Natural killer cell treated with Interleukin-12 subunit alpha and Interleukin-12 subunit beta and Interleukin-15 and Interleukin-18, amount 100 ng/mL, for 72 hours (primary cell): ENCODE measurements at places on chromosomes 2 and 18.

DNA sequence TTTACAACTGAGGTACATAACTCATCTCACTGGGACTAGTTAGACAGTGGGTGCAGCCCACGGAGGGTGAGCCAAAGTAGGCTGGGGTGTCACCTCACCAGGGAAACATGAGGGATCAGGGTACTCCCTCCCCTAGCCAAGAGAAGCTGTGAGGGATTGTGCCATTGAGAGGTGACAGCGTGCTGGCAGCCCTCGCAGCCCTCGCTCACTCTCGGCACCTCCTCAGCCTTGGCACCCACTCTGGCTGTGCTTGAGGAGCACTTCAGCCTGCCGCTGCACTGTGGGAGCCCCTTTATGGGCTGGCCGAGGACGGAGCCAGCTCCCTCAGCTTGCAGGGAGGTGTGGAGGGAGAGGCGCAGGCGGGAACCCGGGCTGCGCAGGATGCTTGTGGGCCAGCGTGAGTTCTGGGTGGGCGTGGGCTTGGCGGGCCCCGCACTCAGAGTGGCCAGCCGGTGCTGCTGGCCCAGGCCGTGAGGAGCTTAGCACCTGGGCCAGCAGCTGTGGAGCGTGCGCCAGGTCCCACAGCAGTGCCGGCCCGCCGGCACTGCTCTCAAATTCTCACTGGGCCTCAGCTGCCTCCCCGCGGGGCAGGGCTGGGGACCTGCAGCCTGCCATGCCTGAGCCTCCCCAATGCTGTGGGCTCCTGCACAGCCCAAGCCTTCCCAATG, 44.5 kb upstream of the FAM110C start:
- no peak for DNase-seq

DNA sequence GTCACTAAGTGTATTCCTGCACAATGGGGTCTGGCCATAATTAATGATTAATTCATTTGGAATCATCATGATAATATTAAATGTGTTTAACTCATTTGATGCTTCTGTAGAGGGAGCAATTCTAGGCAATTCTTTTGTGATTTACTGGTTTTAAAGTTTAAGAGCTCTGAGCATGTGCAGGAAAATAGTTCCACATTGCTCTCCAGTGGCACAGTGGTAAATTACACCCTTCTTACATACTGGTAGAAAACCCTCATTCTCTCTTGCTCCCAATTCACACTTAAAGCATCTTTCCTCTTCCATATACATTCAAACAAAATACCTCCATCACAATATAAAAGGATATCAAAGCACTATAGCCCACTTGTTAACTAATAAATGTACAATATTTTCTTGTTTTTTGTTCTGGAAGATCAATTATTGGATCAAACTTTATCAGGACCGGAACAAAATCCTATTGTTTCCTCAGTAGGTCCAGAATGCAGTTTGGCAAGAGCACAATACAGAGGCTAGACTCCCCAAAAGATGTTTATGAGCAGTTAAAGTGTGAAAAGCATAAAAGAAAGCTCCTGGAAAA, 844.3 kb downstream of the MBD2 start:
- DNase-seq = no peak

- no peak for DNase-seq
Observed at GRCh38 chr2:230697676-230698075, 15.0 kb upstream of the CAB39 start.

GRCh38 chr2:80126596-80127189, 177.9 kb downstream of the LRRTM1 start:
- DNase-seq = no peak

GRCh38 chr18:58315739-58316215, 271.8 kb downstream of the NEDD4L start:
- no peak for DNase-seq

DNA sequence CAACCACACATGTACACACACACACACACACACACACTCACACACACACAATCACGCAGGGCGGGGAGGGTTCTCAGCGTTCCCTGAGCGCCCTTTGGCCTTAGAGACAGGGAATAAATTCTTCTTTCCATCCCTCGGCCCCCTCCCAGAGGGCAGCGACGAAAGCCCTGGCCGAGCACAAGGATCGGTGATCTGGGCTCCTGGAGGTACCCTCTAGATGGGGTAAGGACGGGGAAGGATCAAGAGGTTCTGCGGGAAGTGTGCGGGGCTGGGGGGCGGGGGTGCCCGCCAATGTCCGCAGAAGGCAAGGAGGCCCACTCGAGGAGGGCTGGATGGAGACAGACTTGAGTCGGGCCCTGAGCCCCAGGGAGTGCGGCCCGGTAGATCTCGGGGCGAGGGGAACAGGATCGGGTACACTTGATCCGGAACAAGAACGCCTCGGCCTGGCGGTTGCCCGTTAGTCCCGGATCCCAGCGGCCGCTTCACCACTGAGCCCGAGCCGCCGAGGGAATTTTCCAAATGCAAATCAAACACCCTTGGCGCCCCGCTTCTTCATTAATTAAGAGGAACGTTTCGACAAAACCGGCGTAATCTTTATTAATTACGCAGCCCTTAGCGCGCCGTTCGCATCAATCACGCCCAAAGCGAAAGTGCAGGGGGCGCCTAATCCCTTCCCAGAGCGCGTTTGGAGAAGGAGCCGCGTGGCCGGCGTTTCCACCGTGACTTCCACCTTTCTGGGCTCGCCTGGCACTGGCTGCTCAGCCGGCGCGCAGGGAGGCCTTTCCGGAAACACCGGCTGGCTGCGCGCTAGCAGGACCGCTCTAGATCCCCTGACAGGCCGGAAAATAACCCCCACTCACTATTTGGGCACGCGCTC, 7.0 kb upstream of the PAX3 start:
- DNase-seq = no peak

GRCh38 chr2:222714361-222715241, 43.1 kb downstream of the MOGAT1 start:
- DNase-seq = no peak

GRCh38 chr2:30213907-30214463, 17.3 kb upstream of the LBH start:
- DNase-seq = no peak

- DNase-seq = no peak
Observed at GRCh38 chr2:54194761-54195750, 61.0 kb downstream of the TSPYL6 start.

- DNase-seq = no peak
Observed at GRCh38 chr2:119109866-119110265, 48.7 kb downstream of the C1QL2 start.

- DNase-seq = no peak
Observed at GRCh38 chr2:23330214-23330613, 54.8 kb upstream of the KLHL29 start.

DNA sequence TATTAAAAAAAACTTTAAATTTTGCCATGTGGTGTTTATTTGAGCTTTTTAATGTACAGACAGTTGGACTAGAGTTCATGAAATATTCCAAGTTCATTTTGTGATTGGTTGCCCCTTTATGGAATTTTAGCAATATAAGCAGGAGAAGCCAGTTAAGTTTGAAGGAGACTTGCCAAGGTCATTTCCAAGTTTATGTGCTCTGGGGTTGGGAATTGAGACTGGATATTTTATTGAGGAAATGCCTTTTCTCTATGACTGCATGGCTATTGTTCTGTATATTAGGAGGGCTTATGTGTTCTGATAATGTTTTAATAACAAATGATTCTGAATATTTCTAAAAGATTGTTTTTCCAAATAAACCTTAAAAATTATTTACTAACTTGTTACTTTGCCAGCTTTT, 67.0 kb upstream of the TCF4 start:
- no peak for DNase-seq

DNA sequence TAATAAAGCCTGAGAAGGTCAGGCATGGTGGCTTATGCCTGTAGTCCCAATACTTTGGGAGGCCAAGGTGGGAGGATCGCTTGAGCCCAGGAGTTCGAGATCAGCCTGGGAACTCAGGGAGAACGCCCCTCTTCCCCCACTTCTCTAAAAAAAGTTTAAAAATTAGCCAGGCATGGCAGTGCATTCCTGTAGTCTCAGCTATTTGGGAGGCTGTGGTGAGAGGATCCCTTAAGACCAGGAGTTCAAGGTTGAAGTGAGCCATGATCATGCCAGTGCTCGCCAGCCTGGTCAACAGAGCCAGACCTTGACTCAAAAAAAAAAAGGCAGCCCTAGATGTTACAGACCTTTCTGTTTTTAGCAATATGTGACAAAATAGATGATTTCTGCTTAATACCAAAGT, 83.4 kb downstream of the AP1S3 start:
- no peak for DNase-seq

DNA sequence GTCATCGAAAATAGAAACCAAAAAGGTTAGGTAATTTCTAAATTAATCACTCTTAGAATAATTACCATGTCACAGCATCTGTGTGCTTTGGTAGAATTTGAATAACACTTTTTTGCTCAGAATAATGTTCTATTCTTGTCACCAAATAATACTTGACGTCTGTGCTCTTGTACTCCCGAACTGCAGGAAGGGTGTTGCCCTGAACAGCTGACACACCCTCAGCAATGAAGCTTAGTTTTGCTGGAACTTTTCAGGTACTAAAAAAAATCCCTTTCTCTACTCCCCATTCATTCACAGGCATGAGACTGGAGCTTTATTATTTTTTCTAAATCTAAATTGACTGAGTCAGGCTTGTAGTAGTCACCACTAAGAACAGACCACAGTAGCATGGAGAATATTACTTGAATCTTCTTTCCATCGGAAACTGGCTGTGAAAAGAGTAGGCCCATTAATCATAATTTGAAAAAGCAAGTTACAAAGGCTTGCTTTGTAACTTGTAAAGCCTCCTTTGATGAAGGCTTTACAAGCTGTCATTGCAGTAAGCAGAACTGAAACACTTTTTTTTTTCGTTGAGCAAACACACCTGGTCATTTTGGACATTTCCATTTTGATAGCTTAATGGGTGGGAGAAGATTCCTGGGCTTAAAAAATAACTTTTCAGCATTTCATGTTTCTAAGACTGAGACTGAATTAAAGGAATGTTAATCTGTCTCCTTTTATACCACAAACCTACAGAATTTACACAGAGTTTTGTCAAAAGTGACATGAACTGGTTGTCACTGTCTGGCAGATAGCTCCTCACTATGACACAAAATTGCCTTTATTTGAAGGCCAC, 70.3 kb upstream of the PELI1 start:
- no peak for DNase-seq

GRCh38 chr2:232390661-232391060, 12.1 kb downstream of the ALPP start:
- no peak for DNase-seq

DNA sequence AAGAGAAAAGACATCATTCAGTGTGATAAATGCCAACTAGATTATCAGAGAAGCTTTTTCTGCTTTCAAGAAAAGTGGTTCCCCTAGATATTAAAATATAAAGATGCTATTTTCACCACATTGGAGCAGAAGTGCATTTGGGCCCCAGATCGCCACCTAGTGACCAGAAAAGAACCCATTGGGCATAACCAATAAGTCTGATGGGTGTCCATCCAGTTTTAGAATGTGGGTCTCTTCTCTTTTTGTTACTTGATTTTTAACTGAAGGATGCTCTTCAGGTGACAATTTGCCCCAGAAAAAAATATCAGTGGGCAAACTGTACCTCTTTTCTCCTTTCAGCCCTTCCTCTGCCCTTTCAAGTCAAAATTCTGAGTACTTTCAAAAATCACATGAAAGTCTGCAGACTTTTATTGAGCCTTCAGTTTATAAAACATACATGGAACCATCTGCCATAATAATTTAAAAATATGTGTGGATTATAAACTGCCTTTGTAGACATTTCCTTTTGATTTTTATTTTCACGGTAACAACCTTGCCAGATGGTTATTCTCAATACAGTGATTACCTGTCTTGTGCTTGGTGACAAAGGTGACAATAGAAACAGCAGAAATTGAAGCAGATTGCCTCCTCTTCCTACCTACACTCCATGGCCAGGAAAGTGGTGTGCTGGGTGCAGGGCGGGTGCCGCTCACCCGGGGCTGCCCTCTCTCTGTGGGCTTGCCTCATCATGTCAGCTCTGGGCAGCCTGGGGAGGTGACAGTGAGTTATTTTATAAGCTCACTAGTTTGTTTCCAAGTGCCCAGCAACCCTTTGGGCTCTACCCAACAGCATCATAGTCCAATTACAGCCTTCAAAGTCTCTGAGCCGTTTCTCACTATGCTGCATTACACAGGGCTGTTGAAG, 124.5 kb downstream of the DCDC2C start:
- DNase-seq = no peak

- no peak for DNase-seq
Observed at GRCh38 chr2:157932480-157933159, 56.5 kb upstream of the ACVR1 start.

DNA sequence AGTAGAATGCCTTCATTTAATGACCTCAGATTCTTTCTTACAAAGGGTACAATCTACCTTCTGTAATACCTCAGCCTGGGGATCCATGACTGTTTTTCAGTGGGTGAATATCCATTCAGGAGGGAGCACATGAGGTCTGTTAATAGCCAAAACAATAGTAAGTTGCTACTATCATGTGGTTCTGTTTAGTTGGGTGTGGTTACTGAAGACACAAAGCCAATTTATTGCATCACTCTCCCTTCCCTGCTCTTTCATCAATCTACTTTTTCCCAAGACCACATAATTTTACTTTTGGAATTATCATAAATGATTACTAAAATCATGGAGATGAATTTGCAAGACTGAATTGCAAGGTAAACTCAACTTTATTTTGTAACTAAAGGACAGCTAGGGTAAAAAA, 254.2 kb downstream of the GALNT13 start:
- no peak for DNase-seq

GRCh38 chr18:8537400-8537799, 71.8 kb upstream of the RAB12 start:
- DNase-seq = no peak

- DNase-seq = no peak
Observed at GRCh38 chr2:9106338-9107167, 100.1 kb upstream of the ASAP2 start.

- no peak for DNase-seq
Observed at GRCh38 chr2:38505779-38506178, 96.9 kb downstream of the HNRNPLL start.
